ENCODE measurements at places on chromosomes 5 and 9.

- DNase-seq, result no peak
Observed at GRCh38 chr5:121350181-121350930, 501.3 kb upstream of the FTMT start.

DNA sequence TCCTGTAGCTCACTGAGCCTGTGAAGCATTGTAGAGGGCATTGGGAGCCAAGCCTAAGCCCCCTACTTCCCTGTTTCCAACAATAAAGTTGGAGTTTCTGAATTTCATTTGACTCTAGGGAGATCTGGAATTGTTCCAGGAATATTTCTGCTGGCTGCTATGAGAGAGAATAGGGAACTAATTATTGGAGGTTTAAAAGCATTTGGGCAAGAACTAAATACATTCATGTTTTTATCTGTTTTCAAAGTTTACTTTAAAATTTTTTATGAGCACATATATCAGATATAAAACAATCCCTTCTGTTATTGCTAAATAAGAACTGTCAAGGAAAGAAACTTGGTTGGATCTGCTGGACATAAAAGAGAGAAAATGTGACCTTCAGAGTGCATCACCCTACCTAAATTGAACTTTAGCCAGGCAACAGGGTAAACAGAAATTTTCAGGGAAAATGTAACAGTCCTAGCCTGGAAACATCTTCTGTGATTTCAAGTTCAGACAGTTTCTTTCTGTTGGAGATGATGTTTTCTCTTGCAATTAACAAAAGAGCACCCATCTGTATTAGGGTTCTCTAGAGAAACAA lies 19.3 kb upstream of the LECT2 start:
- DNase-seq, result no peak

DNA sequence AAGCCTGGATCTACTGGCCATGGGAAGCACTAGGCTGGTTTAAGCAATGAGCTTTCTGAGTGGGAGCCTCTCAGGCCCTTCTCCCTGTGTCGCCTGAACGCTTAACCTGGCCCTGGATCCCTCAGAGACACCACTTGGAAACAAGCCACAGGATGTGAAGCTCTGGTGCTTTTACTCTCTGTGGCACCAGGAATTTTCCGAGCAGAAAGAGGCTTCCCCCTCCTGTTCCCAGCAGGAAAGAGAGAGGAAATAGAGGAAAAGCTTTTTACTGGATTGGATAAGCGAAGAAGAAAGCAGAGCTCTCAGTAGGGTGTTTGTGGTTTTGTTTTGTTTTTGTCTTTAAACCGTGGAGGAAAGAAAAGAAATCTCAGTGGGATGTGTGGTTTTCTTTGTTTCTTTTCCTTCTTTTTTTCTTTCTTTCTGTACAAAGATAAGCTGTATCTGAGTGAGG lies 34.5 kb downstream of the COL15A1 start:
- no peak for DNase-seq

DNA sequence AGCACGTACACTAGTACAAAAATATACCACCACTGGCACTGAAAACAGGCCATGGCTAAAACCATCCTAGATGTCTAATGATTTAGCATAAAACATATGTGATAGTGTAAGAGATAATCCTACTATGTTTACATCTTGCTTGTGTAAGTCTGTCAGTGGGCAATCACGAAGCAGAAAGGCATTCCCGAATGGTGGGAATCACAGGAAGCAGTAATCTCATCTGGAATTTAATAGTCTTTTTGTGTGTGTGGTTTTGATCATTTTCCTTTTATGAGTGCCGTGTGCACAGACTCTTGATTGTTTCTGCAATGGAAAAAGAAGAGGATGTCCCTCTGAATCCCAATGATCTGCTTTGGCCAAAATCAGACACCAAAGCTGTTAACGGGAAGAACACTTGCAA lies 200.5 kb downstream of the EBF1 start:
- no peak for DNase-seq

GRCh38 chr5:3451961-3452360 lies 143.7 kb upstream of the IRX1 start:
- no peak for DNase-seq

GRCh38 chr5:171131497-171131896 lies 177.6 kb upstream of the TLX3 start:
- no peak for DNase-seq

DNA sequence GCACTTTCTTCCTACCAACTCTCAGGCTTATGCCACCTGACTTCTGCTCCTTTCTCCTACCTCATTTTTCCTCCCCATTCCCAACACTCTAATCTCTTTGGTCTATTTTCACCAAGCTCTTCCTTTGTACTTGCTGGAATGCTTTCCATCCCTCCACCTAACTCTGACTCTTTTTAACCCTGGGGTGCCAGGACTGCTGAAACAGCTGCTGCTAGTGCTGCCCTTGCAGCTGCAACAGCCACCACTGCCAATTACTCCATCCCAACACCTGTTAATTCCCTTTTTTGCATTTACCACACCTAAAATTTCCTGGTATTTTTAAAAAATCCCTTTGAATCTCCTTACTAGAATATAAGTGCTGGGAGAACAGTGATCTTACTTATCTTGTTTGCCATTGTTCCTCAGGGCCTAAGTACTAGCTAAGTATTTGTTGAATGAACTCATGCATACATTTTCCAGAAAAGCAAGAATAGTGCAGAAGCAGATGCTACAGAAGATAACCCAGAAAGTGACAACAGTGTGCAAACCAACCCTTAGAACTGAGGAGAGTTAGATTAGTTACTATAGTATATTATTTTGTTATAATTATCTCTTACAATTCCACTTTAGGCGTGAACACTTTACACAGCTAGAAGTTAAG lies 11.5 kb downstream of the NADK2 start:
- no peak for DNase-seq

DNA sequence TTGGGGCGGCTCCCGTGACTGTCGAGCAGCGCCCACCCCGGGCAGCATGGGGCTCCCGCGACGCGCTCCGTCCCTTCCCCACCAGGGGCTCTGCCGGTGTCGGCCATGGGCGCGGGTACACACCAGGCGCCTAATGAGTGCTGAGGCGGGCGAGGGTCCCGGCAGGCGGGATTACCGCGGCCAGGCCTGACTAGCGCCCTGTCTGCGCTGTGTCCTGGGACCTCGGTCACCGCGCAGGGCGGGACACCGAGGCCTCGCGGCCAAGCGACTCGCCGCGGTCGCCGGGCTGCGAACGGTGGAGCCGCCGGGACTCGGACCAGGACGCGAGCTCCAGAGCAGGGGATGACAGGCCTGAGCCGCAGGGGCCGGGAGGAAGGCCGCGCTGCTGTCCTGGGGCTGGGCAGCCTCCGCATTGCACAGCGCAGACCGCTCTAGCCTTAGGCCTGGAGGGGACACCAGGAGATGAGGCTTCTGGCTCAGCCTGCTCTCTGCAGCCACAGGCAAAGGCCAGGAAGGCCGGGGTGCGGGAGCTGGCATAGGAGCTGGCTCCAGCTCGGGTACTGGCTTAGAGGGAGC lies 14.1 kb downstream of the LCN10 start:
- DNase-seq, result no peak

GRCh38 chr5:163565492-163565891 lies 60.1 kb downstream of the MAT2B start:
- no peak for DNase-seq

- no peak for DNase-seq
Observed at GRCh38 chr9:1550636-1551035, 464.5 kb upstream of the SMARCA2 start.

GRCh38 chr5:156896546-156896945 lies 46.5 kb downstream of the PPP1R2B start:
- no peak for DNase-seq

DNA sequence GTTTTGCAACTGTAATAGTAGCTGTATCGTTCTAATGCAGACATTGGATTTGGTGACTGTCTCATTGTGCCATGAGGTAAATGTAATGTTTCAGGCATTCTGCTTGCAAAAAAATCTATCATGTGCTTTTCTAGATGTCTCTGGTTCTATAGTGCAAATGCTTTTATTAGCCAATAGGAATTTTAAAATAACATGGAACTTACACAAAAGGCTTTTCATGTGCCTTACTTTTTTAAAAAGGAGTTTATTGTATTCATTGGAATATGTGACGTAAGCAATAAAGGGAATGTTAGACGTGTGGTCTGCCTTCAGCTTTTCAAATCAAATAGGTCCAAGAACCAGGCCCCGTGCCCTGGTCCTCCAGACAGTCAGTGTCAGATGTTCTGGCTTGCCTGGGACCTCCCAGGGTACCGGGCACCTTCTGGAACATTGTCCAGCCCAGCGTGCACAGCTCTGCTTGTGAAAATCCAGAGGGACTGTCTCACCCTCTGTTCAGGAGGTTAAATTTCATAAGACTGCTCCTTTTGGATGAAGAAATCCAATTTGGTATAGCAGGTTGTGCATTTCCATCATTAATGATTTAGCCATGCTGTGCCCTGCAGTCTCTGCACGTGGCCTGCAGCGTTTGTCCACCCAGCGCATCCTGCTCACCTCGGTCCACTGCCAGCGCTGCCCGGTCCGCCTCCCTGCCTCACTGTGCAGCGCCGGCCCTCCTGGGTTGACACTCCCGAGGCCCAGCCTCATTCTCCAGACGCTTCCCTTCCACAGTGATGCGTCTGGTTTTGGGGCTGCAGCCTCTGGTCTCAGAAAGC lies 6.6 kb upstream of the AHRR start:
- no peak for DNase-seq

DNA sequence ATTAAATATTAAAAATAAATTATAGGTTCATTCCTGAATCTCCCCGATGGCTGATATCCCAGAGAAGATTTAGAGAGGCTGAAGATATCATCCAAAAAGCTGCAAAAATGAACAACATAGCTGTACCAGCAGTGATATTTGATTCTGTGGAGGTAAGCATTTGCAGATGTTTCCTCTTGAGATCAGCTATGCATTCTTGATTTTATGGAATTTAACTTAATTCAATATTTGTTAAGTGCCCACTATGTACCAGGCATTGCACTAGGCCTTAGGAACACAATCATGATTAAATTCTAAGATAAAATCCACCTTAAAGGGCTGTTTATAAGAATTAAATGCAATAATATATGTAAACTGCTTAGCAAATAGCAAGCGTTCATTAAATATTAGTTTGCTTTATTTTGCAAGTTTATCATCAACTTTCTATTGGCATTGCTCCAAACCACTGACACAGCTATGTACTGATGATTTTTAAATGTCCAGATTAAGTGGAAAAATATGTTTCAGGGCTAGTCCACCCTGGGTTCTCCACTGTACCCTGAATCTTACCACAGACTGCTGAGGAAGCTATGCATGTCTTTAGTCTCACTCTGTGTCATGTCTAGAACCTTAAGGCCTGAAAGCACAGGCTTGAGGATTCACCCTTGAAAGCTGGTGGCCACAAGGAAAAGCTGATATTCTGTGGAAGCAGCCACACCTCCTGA lies 33.2 kb downstream of the SLC22A4 start:
- DNase-seq, result no peak

DNA sequence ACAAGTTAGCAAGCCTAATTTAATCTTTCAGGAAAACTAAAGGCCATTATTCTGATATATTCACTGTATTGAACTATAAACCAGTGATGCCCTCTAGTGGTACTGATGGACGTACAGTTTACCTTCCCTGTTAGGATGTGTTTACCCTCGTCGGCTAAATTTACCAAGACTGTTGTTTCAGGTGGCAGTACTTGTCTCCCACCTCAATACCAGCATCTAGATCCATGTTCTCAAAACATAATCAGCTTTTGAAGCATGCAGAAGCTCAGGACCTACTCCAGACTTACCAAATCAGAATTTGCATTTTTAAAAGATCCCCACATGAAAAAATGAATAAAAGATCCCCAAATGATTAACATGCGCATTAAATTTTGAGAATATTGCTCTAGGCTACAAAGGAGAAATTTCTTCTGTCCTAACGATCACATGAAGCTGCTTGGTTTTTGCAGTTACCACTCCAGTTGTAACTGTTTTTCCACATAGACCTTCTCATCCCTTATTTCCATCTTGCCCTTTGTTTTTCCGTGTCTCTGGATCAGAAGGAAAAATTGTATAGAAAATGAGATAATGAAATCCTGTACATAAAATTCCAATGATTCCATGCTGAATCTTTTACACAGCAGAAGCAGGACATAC lies 3.2 kb upstream of the BAAT start:
- no peak for DNase-seq

DNA sequence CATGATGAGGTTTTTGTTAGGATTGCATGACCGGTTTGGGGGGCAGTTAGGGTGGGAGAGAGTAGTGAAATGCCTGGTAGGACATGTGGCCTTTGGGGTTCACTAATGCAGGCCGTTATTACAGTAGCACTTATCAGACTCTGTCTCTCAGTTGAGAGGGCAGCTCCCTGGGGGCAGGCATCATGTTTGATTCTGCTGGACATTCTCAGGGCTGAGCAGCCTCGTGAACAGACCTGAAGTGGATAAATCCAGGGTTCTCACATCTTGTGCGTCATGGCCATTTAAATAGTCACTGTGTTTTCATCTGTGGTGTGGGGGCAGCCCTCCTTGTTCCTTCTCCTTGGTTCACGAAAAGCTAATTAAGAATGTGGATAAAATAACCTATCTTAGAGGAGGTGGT lies 18.9 kb downstream of the KCNN2 start:
- no peak for DNase-seq

GRCh38 chr9:108528231-108528630 lies 327.6 kb downstream of the ACTL7B start:
- no peak for DNase-seq

DNA sequence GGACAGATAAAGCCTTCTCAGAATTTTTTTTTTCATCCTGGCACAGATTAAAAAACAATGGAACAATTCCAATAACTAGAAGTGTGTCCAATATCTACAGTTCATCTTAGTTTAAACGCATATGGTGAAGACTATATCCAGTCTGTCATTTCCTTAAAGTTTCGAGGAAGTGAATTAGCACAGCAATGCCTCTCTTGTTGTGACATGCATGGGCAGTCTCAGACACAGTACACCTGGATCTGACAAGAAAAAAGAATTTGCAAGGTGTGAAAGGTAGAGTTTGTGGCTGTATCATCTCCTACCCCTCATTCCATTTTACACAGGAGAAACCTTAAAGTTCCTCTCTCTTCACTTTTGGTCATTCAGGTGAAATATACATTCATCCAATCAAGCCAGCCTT lies 100.6 kb upstream of the ADAMTS19 start:
- no peak for DNase-seq

DNA sequence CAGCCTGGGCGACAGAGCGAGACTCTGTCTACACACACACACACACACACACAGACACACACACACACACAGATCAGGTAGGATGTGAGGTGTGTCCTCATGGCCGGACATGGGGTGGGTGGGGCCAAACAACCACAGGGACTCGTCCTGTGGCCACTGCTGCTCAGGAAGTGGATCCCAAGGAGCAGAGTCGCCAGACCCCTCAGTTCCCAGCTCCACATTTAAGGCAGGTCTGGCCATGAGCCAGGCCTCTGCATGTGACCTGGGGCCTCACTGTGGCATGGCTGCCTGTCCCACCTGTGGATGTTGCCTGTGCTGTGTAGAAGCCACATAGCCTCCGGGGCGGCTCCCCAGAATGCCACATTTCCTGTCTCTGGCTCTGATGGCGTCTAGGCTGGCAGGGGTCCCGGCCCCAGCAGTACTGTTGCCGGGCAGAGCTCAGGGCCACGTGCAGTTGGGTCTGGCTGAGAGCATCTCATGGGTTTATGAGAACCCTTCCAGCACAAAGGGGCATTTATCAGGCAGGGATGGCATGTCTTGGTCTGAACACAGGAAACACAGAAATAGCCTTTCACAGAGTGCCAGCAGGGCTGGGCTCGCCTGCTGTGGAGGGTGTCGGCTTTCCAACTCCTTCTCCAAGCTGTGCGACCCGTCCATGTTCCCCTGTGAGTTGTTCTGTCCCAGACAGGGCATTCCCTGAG lies 9.9 kb upstream of the NINJ1 start:
- no peak for DNase-seq
